Amniotic stem cell (primary cell): ENCODE measurements at places on chromosomes 2 and 18.

DNA sequence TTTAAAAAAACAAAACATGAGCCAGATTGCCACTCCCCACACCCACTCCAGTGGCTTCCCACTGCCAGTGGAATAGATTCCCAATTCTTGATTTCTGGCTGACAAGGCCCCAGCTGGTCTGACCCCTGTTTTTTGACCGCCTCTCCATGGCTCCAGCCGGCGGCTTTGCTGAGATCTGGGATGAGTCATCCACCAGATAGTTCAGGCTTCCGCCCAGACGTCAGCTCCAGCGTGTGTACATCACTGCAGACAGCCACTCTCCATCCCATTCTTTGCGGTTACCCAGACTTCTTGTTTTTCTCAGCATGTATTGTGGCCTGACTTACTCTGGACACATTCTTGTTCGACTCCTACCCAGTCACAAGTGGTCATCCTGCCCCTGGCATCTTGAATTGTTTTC is 227.9 kb downstream of the GBX2 start:
- peak; percentile 34 for DNase-seq

DNA sequence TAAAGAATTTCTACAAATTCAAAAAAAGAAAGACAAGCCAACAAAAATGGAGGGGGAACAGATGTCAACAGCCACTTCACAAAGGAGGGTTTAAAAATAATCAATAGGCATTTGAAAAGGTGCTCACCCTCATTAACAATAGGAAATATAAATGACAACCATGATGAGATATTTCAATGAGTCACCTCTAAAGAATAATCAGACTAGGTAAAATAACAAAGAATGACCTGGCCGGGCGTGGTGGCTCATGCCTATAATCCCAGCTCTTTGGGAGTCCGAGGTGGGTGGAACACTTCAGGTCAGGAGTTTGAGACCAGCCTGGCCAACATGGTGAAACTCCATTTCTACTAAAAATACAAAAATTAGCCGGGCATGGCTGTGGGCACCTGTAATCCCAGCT is 133.6 kb downstream of the KCNE4 start:
- no peak for DNase-seq

DNA sequence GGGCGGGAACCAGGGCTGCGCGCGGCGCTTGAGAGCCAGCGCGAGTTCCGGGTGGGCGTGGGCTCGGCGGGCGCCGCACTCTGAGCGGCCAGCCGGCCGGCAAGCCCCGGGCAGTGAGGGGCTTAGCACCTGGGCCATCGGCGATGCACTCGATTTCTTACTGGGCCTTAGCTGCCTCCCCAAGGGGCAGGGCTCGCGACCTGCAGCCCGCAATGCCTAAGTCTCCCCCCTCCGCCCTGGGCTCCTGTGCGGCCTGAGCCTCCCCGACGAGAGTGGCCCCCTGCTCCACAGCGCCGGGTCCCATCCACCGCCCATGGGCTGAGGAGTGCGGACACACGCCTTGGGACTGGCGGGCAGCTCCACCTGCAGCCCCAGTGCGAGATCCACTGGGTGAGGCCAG is 36.5 kb upstream of the MAP2 start:
- no peak for DNase-seq

- no peak for DNase-seq
These were observed 62.7 kb upstream of the NFU1 start for GRCh38 chr2:69499966-69500365.

DNA sequence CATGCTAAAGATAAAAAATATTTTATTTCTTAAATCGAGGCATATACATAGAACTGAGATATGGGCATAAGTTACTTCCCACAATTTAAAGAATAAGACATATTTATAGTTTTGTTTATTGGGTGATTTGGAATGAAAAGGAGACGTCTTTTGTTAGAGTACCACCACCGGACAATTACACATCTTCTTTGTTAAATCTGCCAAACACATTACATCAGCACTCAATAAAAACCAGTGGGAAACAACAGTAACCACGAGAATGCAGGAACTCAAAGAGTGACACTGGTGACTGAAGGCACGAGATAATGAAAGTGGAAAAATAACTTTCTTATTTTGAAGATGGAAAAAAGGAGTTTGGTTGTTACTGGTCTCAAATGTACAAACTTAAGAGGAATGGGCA is 92.6 kb upstream of the TFCP2L1 start:
- no peak for DNase-seq

GRCh38 chr18:35510076-35510651 is 12.4 kb upstream of the INO80C start:
- no peak for DNase-seq

DNA sequence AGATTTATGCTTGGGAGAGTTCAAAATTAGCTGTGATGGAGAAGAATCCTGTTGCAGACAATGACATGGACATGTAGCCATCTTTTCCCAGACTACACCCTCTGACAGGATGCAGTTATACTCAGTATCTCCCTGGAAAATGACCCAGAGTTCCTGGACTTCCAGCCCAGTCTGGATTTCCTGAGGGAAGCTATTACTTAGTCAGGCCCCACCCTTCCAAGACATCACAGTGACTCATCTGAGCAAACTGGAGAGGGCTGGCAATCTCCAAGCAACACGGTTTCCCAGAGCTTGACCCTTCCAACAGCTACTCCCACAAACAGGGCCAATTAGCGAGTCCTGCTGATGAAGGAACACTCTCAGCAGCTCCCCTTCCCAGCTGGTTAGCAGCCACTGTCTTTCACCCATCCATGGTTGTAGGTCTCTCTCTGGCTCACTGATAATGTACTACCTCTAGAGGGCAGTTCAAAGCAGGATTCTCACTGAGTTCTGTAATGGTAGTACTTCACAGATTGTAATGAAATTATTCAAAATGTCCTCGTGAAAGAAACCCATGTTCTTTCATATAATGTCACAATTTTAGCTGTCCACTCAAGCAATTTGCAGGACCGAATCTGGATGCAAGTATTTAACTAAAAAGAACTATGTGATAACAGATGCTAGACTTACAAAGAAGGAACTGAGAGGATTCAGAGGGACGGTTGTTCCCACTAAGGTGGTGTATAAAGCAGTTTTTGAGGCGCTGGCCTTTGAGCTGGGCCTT is 110.2 kb downstream of the MDH1 start:
- peak; percentile 66 for DNase-seq

GRCh38 chr2:16657671-16658070 is 8.0 kb downstream of the CYRIA start:
- DNase-seq = no peak

- no peak for DNase-seq
These were observed 2.9 kb upstream of the C2orf80 start for GRCh38 chr2:208192611-208193236.

- DNase-seq = no peak
These were observed 35.0 kb downstream of the YES1 start for GRCh38 chr18:777021-777420.

- no peak for DNase-seq
These were observed 416.8 kb downstream of the FIGN start for GRCh38 chr2:163319006-163319405.

DNA sequence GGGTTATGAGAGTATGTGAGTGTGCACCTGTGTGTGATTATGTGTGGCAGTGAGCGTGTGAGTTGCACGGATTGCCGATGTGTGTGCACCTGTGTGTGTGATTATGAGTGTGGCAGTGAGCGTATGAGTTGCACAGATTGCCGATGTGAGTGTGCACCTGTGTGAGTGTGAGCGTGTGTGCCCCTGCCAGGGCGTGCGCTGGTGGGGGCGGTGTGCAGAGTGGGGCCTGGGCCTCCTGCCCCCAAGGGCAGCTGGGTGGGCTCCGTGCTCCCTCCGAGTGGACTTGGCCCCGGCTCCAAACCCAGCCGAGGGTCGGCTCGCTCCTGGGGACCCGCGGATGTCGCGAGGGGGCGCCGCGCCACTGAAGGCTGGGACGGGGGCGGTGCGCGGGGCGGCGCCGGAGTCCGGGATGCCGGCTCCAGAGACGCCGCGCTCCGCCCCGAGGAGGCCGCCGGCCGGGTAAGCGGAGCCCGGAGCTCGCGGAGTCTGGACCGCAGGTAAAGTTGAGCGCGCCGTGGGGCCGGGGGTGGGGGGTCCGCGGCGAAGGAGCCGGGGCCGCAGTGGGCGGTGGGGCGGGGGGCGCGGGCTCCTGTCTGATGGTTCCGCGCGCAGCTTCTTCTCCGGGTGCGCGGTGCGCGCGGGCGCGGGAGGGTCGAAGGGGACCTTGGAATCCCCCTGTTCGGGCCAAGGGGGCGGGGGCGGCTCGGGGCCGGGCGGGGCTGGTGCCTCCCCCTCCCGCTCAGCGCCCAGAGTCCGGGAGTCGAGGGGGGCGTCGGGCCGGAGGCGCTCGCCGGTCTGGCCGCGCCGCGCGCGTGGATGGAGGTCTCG is at the start of gene KCNG2:
Gene KCNG2, plus strand, starts transcription at position 421 of the 828 bp plus-strand sequence. CDS start 65,730 bp downstream, outside the sequence.
- no peak for DNase-seq

DNA sequence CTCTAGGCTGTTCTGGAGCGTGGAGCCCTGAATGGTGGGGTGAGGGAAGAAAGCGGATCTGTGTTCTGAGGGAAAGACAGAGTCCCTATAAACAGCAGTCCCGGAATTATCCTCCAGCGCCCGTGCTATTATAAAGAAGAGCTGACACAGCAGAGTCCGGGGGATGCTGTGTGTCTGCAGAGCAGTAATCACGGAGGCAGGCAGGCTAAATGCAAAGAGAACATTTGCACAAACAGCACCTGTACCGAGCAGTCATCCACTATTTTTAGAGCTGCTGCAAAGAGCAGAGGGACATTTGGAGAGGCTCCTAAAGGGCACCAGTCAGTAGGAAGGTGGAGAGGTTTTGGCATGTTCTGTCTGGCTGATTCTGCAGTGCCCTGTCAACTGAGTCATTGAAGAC is 293.8 kb upstream of the SLC14A2 start:
- no peak for DNase-seq

- DNase-seq = no peak
These were observed 116.6 kb downstream of the MTX2 start for GRCh38 chr2:176385838-176386237.

DNA sequence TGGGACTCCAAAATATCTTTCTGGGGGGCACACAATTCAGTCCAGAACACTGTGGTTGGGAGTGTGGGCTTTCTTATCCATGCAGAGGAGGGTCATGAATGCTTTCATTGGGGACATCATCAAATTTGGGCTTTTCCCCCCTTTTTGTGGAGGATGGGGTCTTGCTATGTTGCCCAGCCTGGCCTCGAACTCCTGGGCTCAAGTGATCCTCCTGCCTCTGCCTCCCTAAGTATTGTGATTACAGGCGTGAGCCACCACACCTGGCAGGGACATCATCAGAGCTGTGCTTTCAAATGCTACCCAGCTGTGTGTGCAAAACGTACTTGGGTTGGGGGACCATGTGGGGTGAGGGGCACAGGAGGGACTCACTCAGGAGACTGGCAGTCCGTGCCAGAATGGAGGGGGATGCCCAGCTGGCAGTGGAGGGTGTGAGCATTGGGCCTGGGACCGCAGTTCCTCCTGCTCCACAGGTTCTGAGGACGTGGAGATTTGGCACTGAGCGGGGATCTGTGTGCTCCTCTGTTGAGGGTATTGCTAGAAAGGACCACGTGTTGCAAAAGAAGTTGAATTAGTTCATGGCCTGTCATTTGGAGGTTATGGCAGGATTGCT is 24.4 kb downstream of the EMILIN2 start:
- no peak for DNase-seq

DNA sequence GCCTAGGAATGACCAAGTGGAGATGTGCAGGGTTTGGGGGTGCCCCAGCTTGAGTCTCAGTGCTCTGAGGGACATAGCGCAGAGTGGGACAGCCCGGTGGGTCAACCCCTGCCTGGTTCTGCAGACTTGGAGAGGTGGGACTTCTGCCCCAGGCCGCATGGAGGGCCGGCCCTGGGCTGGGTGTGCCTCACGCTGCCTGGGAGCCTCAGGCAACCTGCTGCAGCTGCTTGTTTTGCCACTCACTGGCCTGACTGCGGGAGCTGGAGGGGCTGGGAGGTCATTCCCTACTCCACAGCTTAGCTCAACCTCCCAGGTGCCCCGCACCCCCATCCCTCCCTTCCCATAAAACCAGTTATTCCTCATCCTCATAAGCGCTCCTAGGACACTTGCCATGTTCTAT is 33.1 kb downstream of the ODC1 start:
- DNase-seq = no peak

DNA sequence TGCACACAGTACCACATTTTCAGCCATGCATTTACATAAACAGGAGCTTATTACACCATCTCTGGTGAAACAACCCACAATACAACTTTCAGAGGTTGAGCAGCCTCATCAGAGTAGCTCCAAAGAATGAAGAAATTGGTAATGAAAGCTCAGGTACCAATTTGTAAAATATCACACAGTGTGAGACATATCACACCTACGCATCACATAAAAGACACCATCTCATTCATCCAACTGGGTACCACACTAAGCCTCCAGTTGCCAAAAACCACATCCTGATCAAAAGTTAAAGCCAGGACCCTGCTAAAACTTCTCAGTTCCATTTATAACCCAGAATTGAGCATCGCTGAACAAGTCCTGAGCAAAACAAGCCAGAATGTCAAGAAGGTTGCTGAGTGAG is 4.6 kb downstream of the TMEM163 start:
- no peak for DNase-seq

GRCh38 chr2:238464389-238464788 is 37.7 kb downstream of the ASB1 start:
- DNase-seq = no peak
